ENCODE measurements at places on chromosomes 11 and 22.

- DNase-seq, result no peak
Measured at GRCh38 chr11:131533998-131534397, 163.6 kb downstream of the NTM start.

DNA sequence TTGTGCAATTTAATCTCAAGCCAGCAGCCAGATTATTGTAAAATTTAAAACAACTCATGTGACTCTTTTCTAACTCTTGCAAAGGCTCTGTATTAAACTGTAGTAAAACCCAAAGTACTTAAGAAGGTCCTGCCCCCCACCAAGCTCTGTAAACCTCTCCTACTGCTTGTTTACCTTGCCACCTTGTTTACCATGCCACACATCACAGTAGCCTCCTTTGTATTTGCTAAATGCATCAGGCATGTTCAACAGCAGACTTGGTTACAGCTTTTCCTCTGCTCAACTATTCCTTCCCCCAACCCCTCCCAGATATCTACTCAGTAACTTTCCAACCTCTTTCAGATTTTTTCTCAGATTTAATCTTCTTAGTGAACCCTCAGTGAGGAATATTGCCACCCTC lies 861.6 kb downstream of the METTL15 start:
- no peak for DNase-seq

DNA sequence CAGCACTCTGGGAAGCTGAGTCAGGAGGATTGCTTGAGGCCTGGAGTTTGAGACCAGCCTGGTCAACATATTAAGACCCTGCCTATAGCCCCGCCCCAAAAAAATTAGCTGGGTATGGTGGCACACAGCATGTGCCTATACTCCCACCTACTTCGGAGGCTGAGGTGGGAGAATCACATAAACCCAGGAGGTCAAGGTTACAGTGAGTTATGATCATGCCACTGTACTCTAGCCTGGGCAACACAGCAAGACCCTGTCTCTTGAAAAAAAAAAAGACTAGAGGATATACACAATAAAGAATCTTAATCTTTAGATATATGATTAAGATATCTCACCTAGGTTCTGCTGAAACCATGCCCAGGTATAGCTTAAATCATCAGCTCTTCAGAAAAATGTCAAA lies 136.7 kb downstream of the APOL5 start:
- no peak for DNase-seq

- DNase-seq, result no peak
Measured at GRCh38 chr11:72643547-72643946, 30.7 kb downstream of the PDE2A start.

DNA sequence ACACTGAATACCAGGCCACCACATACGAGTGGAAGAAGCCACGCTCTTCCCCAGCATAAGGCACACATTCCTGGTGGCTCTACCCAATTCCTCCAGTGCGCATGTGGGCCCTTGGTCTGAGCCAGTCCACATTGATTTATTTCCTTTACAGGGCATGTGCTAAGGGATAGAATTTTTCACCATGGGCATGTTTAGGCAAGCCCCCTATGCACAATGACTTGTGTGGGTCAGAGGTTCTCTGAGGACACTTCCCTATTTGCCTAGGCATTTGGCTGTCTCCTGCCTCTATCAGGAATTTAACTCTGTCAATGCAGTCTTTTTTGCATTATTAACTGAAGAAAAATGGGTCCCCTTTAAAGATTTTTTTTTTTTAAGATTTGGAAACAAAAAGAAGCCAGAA lies 718.1 kb downstream of the NTM start:
- no peak for DNase-seq

DNA sequence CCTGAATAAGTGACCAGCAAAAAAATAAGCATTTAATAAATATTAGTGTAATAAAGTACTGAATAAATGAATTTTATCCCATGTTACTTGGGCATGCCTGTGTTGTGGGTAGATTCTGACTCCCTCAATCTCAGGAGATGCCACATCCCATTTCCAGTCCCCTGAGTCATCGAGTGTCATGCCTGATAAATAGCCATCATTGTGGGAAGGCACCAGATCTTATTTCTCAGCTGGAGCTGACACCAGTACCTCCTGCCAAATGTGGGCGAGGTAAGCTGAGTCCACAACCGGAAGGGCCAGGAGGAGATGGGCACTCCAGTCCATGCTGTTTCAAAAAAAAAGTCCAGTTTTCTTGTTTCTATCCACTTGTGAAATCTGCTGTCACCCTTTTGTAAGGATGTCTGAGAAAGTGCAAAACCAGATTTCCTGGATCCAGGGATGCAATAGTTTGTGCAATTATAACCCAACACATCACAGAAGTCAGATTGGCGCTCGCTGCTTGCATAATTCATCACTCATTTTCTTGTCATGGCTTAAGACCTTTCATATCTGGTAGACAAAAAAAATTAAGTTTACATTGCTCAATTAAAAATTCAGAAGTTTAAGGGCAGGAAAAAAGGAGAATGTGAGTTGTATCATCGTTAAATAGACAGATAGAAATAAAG lies 311.6 kb downstream of the MIAT start:
- no peak for DNase-seq

- DNase-seq, result no peak
Measured at GRCh38 chr11:69554849-69555248, 73.4 kb downstream of the LINC01488 start.

- DNase-seq, result no peak
Measured at GRCh38 chr11:33881651-33882503, 10.0 kb downstream of the LMO2 start.

GRCh38 chr11:64801561-64802369 lies 1.2 kb downstream of the MAP4K2 start:
- DNase-seq, result no peak

DNA sequence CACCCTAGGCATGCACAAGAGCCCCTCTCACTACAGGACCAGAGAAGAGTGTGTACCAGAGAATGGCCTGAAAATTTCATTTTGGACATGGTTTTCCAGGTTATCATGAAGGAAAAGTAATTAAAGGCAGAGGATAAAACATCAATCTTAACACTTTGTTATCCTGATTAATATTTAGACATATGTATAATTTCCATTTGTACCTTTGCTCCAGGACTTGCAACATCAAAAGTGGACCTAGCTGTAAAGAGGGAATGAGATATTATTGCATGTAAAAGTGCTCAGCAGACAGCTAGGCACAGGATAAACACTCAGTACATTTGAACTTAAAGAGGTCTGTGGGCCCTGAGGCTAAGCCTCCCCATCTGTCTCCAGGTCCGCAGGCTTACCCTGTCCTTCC lies 2.0 kb upstream of the SCN4B start:
- no peak for DNase-seq

DNA sequence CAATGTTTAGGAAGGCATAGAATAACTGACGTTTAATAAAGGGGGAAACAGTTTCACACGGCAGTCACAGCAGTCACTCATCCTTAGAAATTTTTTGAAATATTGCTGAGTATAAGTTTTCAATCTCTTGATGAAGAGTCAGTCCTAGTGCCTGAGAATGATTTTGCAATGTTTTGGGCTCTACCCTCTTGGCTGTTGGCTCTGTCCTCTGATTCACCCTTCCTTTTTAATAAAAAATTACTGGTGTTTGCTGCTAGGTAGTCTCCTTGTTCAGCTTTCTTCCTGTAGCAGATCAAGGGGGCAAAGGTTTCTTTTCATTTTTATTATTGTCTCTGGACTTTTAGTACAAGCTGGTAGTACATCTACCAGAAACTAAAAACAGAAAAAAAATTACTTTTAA lies 194.3 kb upstream of the ANO3 start:
- no peak for DNase-seq

DNA sequence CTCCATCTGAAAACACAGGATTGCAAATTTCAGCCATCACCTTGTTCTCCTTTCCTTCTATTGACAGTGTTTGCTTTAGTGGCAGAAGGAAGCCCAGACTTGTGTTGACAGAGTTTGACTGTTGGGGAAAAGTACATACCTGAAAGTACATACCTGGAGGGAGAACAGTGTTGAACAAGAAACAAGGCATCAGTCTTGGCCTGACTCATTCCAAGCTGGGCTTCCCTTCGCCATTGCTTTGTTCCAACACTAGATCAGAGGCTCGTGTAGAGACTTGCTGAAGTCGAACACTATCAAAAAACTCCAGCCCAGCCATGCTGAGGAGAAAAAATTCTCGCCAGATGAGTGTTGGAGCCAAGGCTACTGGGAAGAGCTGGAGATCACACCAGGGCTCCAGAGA lies 133.4 kb downstream of the BBOX1 start:
- DNase-seq, result no peak

DNA sequence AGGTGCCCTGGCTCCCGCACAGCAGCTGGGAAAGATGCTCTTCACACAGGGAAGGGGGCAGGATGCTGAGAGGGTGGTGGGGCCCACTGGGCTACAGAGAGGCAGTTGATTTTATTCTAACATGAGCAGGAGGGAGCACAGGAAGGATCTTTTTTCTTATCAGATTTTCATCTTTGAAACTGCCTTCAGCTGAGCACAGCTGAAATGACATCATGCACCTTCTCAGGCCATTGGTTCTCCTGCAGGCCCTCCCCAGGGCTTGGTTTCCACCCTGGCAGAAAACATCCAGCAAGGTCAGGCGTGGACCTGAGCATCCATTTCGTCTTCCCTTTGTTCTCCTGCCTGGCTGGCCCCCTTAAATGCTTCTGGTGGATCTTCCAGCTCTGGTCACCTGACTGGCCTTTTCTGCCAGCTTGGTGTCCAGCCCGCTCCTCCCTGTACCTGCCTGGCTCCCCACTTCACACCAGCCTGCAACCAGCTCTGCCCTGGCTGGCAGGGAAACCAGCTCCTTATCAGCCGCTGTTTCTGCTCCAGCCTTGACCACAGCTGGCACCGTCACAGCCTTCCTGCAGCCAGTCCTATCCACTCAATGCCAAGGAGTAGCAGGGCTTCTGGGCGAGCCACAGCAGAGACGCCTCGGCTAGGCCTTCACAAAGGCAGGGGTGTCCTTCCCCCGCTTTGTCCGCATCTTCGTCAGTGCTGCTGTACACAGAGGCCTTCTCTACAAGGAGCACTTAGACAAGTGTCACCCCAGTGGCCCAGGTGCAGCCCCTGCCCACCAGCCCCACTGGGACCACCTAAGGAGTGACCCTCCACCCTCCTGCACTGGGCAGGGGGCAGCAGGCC lies 36.5 kb downstream of the TOM1 start:
- DNase-seq, result no peak

DNA sequence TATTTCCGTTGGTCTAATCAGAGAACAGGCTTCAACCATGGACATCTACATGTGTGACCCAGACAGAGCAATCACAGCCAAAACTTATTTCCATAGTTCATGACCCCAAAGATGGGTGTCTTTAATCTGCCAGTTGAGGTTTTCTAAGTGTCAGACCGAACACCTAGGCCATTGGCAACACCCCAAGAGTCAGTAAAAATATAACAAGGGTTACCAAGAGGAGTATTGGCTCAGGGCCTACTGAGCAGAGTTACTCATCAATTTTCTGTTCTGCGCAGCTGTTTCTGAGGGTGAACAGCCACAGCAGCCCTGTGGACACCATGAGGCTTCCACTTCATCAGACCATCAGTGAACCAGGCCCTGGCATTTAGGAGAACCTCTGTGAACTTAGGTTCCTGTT lies 18.8 kb downstream of the GUCD1 start:
- DNase-seq, result no peak

DNA sequence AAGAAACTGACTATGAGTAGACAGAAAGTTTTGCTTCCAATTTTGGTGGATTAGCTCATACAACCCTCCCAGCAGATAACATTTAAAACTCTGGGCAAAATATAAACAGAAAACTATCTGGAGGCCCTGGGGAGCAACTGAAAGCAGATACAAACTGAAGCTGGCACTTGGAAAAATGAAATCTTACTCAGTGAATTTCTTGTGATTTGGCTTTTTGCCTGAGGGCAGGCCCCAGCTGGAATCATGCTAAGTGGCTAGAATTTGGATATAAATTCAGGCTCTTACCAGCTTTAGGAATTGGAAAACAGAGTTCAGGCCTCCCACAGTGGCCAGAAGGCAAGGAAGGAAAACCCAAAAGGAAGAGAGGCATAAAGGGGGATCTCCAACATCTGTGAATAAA lies 85.8 kb downstream of the EFCAB6 start:
- DNase-seq, result no peak

DNA sequence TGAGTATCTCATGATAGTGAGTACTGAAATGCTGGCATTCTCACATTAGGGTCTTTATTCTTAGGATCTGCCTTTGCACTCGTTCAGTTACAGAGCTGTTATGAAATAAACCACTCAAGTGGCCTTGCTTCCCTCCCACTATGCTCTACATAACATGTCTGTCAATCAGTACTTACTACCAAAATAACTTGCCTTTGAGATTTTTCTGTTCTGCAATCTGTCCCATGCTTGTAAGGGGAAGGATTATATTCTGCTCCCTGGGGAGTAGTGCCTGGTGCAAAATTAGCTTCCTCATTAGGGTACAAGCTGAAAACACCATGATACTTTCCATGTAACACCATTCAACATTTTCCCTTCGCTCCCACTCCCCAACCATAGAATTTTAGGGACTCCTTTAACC lies 1.9 kb upstream of the GRAP2 start:
- DNase-seq, result no peak

DNA sequence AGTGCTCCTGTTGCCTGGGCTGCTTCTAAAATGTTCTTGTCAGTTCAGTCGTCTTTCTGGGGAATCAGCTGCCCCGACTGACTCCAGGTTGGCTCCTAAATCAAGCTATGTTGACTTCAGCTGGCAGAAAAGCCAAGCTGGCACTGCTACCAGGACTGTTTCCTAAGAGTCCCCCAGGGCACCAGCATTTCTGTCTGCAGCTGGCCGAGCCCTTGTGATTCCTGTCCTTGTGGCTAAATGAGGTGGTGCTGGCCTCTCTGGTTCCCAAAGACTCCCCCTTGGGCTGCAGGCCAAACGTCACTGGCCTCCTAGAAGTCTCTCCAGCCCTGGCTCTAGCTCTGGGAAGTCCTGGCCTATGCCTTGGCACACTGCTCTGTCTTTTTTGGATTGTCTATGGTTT lies 31.1 kb downstream of the GRAMD1B start:
- DNase-seq, result no peak

GRCh38 chr11:36605221-36606216 lies 7.5 kb upstream of the RAG2 start:
- no peak for DNase-seq

DNA sequence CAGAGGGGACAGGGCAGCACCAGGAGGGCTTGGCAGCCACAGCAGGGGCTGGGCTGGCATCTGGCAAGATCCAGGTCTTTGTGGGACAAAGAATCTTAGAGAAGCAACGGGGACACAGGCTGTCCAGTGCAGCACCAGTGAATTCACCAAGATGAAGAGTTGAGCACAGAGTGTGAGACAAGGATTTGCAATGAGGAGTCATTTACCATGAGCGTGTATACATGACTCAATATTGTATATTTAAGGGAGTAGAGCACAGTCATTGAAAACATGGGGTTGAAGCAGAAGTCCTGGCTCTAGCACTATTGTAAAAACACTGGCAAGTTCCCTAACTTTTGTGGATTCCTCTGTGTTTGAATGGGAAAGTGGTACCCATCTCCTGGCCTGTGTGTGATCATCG lies 3.5 kb downstream of the APOL1 start:
- DNase-seq, result no peak

GRCh38 chr22:44585559-44586350 lies 87.7 kb upstream of the RTL6 start:
- no peak for DNase-seq

GRCh38 chr22:41247703-41248102 lies 7.0 kb upstream of the CHADL start:
- no peak for DNase-seq

- no peak for DNase-seq
Measured at GRCh38 chr11:65992056-65992455, 9.9 kb downstream of the EIF1AD start.

- no peak for DNase-seq
Measured at GRCh38 chr11:71182791-71183677, 69.3 kb downstream of the SHANK2 start.
